EH (cell line): ENCODE measurements at places on chromosomes 1 and 21.

DNA sequence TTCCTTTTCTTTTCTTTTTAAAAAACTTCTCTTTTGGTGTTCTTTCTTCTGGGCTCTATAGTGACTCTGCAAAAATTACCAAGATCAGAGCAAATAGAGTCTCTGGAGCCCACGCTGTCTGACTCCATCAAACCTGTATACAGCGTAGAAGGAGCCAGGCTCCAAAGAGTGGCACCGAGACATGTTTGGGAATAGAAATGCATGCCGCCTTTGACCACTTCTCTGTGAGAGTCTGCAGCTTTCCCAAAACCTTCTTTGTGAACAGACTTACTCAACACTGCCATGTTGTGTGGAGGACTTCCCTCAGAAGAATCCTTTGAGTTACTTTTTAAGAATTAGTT, 55.3 kb downstream of the GORAB start:
- no peak for DNase-seq

DNA sequence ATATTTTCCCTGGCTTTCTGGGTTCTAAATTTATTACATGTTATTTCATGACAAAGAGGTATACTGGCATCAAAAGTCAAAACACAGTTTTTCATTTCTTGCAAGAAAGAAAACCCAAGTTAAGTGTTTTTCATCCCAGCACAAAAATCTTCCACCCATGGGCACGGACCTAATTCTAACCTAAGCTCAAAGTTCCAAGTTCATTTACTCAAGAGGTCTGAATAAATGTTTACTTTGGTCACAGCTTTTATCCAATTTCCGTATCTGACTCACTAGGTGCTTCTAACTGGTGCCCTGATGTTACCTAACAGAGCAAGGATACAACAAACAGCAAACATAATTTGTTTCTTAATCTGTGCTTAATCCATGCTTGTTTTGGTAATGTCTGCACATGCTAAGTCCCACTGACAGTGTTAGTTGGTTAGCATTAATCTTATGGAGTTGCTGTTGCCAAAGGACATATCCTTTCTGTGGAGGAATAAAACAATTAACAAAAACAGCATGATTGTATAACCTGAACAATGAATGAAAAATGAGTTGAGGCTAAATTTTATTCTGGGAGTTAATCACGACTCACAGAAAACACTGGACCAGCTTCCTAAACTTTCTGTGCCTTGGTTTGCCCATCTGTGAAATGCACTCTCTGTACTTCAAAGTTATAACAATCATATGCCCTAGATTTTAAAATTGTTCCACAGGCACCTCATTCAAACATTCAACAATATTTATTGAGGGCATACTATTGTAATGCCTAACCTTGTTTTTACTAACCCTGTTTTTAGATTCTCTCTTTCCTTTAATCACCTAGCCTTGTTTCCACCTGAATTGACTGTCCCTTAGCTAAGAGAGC, 4.2 kb upstream of the CHD1L start:
- DNase-seq = no peak

DNA sequence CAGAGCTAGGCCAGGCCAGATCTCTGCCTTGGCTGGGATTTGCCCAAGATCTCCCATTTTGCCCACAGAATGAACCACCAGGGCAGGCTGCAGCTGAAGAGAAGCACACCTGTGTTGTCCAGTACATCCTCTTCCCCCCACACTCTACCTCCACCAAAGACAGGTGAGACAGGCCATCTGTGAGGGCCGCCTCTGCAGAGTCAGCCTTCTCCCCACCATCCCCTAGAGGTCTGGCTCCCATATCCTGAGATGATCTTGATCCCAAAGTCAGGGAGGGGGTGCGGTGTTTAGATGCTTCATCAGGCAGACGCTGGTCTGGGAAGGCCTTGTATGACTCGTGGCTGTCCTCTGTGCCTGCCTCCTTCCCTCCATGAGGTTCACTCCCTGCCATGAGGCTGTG, 28.7 kb downstream of the HYI start:
- DNase-seq = peak; percentile 29

DNA sequence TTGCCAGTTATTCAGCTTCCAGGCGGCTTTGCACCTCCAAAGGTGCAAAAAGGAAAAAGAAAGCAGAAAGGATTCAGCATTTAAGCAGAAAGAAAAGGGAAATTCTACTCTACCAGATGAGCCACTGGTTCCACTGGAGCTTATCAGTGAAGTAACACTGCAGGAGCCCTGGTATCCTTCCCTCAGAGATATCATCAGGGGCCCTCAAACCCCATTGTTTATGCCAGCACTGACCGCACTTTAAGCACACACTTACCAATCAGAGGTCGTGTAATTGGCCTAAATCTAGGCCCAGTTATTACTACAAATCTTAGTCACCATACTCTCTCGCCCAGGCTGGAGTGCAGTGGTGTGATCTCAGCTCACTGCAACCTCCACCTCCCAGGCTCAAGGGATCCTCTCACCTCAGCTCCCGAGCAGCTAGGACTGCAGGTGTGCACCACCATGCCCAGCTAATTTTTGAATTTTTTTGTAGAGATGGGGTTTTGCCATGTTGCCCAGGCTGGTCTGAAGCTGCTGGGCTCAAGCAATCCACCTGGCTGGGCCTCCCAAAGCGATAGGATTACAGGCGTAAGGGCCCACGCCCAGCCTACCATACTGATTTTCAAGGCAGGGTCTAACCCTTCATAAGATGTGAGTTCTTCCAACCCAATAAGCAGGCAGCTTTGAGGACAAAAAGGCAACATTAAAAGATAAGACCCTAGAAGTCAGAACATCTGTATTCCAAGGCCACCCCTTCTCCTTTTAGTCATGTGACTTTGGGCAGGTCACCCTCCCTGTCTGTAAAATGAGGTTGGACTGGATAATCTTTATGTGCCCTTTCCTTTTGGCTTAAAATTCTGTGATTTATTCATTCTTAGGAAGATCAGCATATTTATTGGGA, 125.3 kb downstream of the SYT2 start:
- DNase-seq = no peak

GRCh38 chr1:79859212-79859948, 852.9 kb upstream of the ADGRL4 start:
- DNase-seq = peak; percentile 80

DNA sequence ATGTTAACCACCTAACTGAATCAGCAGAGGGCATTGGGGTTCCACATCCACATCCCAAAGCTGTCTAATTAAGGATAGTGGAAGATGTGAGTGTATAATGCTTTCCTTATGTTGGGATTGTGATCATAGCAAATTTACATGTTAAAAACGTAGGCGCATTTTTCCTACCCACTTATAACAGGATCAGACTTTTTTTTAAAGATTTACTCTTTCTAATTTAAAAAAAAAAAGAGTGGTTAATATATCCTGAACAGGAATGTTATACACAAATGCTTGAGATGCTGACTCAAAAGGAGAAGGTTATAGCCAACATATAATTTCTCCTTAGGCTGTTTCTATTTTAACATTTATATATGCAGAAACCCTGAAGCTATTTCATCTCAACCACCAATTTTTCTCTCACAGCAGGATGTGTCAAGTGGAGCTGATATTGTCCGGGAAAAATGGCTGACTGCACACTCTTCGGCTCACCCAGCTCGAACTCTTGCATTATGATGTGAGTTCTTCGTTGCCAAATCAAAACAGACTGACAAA, 40.3 kb downstream of the RGS5 start:
- peak; percentile 81 for DNase-seq

- peak; percentile 78 for DNase-seq
These were observed 15.8 kb upstream of the S100A11 start for GRCh38 chr1:152052606-152053005.

DNA sequence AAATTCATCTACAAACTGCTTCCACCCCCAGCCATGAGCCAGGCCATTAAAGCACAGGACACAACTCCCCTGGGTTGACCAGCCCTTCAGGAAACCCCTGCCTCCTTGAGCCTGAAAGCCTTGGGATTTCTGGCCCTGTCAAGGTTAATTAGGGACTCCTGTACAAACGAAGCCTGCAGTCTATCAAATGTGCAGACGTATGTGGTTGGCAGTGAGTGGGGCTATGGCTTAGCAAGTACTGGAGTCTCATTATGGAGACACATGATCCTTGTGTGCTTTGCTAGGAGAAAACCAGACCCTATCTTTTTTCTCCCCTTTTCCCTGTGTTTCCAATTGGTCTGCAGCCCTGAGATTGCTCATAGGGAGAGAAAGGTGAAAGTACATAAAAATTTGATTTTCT, 588.3 kb upstream of the USP24 start:
- no peak for DNase-seq

GRCh38 chr1:180231936-180232335, 1.9 kb downstream of the LHX4 start:
- no peak for DNase-seq

DNA sequence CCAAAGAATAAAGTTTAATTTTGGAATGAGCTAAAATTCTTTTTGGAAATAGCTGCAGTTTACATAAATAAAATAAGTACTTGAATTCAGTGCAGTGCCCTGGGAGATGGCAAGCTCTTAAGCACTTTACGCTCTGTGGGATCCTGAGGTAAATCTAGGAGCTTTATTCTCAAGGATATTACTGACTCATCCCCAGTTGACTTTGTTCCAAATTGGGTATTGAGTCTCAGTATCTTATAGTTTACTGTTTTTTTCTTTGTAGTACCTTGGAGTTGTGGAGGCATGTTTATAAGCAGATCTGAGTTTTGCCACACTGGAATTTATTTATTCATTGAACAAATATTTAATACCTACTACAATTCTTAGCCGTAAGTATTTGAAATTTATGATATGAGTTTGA, 27.4 kb upstream of the HRNR start:
- no peak for DNase-seq

DNA sequence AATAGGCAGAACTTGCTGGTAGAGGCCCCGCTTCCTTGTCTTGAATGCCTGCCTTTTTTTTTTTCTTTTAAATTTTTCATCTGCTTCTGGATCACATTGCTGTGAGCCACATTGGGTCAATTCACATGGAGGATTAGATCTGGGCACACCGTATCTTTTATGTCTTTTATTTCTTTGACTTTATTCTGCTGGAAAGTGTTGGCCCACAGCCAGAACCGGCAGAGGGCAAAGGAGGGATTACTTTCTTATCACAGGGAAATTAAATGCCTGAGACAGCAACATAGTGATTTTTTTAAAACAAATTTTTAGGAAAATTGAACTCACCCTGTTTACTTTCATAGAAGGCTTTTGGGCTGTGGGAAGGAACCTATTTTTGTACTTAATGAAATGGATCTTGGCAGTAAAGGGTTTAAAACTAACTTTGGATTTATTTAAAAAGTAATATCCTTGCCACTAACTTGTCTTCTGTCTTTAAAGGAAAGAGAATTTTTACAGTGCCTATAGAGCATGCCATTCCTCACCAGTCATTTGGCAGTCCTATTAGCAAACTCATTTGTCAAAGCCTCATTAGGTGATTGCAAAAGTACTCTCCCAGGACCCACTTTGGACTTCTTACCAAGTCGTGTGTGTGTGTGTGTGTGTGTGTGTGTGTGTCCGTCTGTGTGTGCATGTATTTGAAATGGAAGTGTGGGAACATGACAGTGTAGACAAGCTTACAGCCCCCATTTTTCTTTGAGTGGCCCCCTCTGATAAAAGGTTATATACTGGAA, 68.4 kb downstream of the ST6GALNAC3 start:
- DNase-seq = no peak

DNA sequence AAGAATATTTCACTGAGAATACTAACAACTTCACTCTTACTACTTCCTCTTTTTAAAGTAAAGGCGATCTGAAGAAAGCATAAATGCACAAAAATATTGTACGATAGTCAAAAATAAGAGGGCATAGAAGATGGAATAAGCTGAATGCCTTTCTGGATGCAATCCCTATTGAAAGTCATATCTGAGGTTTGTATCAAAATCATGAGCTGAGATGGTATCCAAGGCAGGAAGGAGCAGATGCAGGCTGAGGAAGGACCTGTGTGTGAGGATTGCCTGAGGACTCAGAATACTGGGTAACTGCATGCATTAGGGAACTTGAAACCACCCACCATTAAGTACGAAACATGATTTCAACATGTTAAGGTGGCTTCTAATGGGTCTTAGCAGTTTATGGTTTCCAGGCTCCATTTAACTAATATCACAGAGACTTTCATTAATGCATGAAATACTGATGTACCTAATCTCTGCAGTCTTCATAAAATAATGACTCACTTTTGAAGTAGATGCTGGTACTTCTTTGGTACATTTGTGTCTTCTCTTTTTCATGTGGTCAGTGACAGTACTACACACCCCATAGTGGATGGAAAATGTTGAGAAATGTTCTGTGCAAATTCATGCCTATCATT, 29.6 kb upstream of the RGS1 start:
- no peak for DNase-seq

- no peak for DNase-seq
These were observed 8.8 kb downstream of the ATPAF1 start for GRCh38 chr1:46659307-46659870.

DNA sequence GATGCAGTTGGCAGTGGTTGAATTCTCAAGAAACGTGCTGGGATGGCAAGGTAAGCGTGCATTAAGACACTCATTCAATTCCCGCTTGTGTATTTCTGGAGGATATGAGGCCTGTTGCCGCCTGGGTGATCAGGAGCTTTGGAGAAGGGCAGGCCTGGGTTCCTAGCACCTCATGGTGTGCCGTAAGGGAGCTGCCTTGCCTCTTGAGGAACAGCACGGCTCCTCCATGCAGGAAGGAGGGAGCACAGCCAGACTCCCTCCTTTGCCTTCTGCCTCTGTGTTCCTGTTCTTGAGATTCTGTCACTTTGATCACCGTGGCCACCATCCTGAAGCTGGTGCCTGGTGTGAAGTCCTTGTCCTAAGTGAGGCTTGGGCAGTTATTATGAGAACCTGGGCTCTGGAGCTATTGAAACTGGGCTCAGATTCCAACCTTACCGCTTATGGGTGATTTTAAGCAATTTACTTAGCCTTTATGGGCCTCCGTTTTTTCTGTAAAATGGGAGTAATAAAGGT, 18.3 kb downstream of the SLFNL1 start:
- no peak for DNase-seq

GRCh38 chr1:27632387-27633297, 2.3 kb downstream of the FGR start:
- DNase-seq = no peak

DNA sequence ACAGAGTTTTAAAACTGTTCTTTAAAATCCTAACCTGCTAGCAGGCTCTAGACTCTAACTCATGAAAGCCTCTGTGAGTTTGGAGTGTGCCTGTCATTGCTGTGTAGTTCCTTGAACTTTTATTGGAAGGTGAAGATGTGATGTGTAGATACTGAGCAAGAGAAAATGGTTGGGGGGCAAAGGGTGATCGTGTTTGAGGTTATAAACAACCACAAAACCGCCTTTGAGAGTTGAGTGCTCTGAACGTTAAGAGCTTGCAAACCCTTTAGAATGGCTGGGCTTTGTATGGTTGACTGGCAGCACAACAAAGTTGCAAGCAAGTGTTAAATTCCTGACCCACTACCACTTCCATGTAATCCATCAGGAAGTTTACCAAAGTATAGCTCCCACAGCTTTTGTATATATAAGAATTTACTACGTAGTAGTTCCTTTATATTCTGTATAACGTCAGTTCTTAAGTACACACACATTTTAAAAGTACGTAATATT, 19.6 kb downstream of the BACE2 start:
- no peak for DNase-seq

GRCh38 chr1:184161071-184161698, 109.7 kb downstream of the TSEN15 start:
- DNase-seq = peak; percentile 95

- peak; percentile 21 for DNase-seq
These were observed 5.5 kb downstream of the PTP4A2 start for GRCh38 chr1:31932491-31933316.
